CD4-positive, alpha-beta T cell (primary cell): ENCODE measurements at places on chromosomes 13 and 19.

DNA sequence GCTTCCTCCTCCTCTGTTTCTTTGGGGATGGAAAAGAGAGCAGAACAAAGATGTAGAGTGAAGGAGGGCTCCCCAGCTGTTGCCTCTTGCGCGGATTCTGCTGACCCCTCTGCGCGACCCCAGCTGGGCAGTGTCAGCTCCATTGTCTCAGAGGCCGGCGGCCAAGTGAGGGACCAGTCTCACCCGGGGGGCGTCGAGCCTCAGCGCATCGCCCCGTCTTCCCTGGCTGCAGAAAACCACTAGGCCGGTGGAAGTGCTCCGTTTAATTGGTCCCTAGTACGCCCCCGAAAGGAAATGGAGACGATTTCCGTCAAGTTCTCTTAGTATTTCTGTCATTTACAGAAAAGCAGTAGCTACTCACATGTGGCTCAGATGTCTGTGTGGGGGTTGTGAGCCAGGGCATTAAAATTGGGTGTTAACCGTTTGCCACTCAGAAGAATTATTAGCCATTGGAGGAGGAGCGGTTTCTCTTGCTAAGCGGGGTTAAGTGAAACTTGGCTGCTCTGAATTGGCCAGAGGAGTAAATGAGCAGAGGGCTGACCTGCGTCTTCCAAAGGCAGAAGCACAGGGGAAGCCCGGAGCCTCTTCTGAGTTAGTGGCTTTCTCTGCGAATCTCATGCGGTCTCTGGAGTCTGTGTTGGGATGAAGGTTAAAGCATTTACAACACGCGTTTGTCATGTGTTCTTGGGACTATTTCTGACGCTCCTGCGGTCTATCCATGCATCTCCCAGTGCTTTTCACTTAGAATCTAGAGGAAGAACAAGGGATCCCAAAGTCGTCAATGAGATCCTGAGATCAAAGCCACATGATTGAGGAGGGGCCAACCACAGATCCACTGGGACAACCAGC lies 132.8 kb upstream of the MYO16 start:
- DNase-seq: no peak

GRCh38 chr13:73230716-73231115 lies 171.9 kb downstream of the KLF5 start:
- DNase-seq: peak; percentile 71

GRCh38 chr13:73061473-73061872 lies 2.7 kb downstream of the KLF5 start:
- no peak for DNase-seq

DNA sequence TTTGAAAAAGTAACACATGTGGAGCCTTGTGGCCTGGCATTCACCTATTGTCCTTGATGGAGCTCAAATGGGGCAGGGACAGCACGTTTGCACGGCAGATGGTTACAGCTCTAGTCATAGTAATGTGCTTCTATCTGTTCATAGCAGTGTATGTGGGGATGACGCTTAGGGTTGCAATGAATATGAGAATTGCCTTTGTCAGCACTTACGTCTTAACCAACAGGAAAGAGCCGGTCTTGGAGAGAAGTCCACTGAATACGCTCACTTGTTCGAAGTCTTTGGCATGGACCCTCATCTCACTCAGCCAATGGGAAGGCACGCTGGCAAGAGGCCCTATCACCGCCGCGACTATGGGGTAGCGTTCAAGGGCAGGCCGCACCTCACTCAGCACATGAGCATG lies 18.9 kb upstream of the OR7D2 start:
- DNase-seq: no peak

DNA sequence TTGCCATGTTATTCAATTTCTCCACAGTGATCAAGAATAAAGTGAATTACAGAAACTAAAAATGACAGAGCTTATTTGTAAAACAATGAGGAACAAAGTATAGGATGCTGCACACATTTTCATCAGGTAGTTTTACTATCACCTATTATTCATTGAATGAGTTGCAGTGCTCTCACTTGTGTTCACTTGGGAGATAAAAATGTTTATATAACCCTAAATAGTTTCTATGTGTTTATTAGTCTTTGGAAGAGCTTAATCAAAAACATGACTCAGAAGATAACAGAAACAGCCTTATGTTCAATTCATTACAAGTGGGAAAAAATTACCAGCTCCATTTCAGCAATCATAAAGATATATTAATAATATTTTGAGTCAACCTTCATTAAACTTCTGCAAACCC lies 796.2 kb downstream of the SLITRK1 start:
- DNase-seq: no peak

DNA sequence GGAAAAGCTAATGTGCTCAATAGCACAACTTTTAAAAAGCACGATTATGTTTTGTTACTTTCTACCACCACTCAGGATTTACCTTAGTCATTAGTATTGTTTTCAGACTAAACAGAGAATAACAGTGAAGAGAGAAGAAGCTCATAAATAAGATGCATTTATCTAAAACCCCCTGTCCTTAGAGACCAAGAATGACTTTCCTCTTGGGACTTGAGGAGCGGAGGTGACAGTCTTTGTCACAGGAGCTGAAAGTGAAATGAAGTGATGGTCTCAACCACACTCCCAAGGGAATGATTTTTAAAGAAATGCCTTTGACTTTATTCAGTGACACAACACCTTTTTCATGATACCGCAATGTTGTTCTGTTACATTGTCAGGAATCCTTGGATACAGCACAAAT lies 190.6 kb upstream of the NBEA start:
- no peak for DNase-seq

DNA sequence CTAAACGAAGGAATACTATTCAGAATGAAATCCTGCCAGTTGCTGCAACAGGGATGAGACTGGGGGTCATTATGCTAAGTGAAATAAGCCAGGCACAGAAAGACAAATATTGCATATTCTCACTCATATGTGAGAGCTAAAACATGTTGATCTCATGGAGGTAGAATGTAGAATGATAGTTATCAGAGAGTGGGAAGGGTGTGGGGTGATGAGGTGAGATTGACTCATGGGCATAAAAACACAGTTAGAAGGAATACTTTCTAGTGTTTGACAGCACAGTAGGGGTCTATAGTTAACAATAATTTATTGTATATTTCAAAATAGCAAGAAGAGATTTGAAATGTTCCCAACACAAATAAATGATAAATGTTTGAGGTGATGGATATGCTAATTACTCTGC lies 7.8 kb upstream of the OR7C2 start:
- no peak for DNase-seq

DNA sequence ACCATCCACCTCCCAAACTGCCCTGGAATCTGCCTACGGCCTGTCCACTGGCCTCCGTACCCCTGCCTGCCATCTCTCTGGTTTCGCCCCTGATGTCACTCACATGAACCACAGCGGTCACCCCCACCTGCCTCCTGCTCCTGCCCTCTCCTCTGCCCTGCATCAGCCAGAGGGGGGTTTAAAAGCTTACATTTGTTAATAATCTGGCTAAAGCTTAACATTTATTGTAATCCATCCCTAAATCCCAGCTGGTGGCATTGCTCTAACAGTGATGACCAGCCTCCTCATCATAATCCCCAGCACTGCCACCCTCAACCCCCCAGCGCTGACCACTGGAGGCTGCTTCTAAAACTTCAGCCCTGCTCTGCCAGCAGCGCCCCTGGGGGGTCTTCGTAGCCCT lies 38.9 kb downstream of the DNM2 start:
- DNase-seq: no peak

DNA sequence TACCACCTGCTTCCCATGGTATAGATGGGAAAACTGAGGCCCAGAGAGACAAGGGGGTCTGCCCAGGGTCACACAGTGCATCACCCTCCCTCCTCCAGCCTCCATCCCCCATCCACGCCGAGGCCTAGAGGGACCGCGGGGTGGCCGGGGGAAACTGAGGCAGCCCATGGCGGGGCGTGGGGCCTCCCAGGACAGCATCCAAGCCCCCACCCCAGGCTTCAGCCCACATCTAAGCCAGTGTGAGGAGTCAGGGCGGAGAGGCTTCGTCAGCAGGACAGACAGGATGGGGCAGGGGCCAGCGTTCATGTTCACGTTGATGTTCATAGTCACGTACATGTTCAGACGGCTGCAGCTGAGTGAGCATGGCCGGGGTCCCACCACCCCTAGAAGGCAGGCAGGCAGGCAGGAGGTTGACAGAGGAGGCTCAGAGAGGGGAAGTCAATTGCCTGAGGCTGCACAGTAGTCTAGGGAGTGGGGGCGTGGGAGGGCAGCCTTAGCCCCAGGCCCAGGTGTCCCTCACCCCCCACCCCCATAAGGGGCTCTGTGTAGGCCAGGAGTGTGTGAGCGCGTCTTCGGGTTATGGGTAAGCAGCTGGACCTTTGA lies 23.3 kb downstream of the SMIM24 start:
- no peak for DNase-seq

DNA sequence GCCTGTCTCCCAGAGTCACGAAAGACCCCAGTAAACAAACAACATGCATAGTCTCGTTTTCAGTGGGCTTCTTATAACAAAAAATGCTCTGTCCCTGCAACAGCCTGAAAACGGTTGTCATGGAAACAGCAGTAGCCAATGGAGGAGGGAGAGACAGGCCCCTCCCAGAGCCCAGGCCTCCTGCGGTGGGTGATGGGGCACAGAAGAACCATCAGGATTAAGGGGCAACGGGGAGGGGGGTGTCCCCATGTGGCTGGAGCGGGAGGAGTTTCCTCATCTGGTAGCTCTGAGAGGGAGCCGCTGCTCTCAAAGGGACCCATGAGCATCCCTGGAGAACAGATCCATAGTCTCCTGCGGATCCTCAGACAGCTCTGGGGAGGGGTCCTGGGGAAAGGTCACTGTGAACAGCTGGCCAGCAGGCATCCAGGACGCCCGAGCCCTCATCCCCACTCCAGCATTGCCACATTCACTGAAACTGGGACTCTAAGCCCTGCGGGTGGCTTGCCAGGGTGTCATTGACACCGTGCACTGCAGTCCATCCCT lies 37.5 kb upstream of the PNMA8B start:
- DNase-seq: no peak

DNA sequence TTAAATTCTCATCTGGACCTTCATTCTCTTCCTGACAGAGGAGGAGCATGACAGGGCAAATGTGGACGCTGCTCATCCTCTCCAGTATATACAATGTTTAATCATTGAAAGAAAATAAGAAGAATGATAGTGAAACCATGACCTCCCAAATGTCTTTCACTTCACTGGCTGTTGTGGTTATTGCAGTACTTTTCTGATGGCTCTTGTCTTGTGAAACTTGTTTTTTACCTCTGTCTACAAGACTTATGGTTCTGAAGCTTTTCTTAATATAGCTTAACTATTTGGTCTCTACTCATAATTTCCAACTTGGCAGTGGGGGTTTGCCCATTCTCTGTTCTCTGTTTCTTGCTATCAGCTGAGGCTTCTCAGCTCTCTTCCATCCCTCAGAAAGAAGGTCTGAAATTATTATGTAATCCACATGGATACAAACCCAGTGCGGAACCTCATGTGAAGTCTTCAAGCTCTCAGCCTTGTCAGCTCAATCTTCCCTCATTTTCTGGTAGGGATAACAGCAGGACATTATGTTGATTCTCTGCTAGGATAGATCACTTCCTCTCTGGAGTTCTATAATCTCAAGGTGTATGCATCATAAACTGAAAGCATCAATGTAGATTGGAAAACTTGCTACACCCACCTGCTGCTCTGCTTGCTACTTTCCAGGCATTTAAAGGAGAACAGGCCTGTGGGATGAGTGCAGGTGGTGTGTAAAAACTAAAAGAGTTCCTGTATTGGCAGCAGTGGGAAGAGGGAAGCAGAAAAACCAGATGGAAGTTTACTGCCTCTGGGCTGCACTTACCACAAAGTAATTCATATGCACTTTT lies 250.3 kb upstream of the HTR2A start:
- DNase-seq: no peak

- DNase-seq: no peak
These were observed 15.3 kb downstream of the ATP7B start for GRCh38 chr13:51995677-51996551.

GRCh38 chr13:52845334-52845761 lies 3.1 kb downstream of the PCDH8 start:
- DNase-seq: no peak

DNA sequence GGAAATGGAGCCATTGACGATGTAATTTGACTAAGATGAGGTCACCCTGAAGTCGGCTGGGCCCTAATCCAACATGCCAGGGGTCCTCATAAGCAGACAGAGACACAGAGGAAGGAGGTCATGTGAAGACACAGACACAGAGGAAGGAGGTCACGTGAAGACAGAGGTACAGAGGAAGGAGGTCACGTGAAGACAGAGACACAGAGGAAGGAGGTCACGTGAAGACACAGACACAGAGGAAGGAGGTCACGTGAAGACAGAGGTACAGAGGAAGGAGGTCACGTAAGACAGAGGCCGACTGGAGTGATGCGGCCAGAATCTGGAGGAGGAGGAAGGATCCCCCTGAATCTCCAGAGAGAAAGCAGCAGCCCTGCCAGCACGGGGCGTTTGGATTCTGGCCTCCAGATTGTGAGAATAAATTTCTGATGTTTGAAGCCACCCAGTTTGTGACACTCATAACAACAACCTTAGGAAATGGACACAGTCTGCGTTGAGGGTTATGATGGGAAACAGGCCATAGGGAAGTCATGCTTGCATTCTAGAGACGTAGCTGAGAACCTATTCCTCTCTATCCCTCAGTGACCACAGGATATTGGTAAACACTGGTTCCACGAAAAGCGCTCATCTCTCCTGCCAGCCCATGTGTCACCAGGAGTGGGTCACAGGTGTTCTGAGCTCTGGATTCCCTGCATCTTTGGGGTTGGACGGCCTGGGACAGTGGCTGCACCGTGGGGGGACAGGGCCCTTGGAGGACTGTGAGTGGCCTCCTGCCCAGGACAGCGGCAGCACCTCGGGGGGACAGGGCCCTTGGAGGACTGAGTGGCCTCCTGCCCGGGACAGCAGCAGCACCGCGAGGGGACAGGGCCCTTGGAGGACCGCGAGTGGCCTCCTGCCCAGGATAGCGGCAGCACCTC lies 108.5 kb downstream of the SOX1 start:
- DNase-seq: no peak

DNA sequence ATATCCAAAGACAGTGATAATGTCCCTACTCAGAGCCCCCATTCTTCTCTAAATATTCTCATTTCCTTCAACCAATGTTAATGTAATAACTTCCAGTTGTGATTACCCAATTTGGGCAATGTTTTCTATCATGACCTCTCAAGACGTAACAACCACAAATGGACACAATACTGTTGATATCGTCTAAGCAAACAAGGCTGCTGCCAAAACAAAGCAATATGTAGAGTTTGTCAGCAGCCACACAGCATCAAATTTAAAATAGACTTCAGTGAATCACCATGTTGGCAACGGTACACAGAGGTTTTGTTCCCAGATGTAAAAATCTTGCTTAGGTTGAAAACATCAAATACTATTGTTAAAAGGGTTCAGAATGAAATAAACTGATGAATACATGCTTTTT lies 205.1 kb downstream of the DACH1 start:
- no peak for DNase-seq

- DNase-seq: no peak
These were observed 5.7 kb downstream of the FGF9 start for GRCh38 chr13:21676611-21677021.
